ENCODE measurements at places on chromosomes 7 and 10. TPM values are rescaled to one million over a fixed set of nuclear protein-coding genes. Genes with fewer than 3 reads are reported as not detected.

GRCh38 chr10:13722747-13723653 lies 136.2 kb downstream of the PRPF18 start:
- DNase-seq = no peak

MOGAT3 gene
- not detected for total RNA-seq

- DNase-seq = peak; percentile 60
Observed at GRCh38 chr10:35607475-35608327, 2.6 kb downstream of the GJD4 start.

GRCh38 chr10:67549390-67549789 lies 146.6 kb downstream of the CTNNA3 start:
- DNase-seq = no peak

DNA sequence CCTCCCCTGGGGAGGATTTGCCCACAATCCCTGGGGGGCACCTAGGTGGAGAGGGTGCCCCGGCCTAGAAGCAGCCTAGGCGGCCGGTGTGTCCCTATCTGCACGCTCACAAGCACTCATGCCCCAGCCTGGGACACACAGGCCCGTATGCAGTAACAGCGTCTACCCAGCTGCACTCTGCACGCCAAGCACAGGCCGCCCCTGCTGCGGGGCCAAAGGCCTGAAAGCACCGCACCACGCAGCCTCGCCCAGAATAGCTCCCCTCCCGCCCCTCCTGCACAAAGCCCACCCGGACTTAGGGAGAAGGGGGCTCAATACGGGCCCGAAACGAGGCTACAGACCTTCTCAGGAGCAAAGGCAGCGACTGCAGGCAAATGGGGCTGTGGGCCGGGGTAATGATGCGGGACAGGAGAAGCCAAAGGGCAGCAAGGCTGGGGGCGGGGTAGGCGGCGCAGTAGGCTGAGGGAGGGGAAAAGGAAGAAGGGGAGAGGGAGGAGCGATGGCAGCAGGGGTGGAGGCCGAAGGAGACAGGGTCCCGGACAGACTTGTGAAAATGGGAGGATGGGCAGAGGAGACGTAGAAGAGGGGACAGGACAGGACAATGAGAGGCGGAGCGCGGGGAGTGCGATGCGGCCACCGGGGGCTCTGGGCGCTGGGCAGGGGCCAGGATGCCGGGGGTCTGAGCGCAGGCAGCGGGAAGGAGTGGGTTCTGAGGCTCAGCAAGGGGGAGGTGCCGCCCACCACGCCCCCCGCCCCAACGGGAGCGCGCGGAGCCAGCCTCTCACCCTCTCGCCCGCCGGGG lies 544 bp downstream of the GPRIN2 start:
- DNase-seq = no peak

PDE1C gene
- not detected for total RNA-seq

EPHA1 gene
- 0.09 TPM for total RNA-seq

DNA sequence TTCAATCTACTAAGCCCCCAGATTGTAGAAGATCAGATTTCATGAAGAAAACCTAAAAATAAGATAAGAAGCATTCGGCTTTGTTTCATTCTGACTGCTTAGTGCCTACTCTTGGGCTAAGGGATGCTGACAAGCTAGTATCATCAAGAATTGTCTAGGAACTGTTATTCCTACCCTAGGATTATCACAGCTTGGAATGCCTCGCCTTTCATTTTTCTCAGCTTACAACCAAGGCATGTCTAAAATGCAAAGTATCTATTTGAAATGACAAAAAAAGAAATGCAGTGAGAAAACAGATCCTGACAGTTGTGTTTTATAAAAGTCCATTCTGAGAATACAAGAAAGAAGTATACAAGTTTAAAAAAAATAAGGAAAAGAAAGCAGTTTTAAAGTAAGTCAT lies 441.0 kb downstream of the KCNMA1 start:
- DNase-seq = no peak

GRCh38 chr7:99576251-99576650 lies 17.8 kb downstream of the ZNF655 start:
- DNase-seq = no peak

DNA sequence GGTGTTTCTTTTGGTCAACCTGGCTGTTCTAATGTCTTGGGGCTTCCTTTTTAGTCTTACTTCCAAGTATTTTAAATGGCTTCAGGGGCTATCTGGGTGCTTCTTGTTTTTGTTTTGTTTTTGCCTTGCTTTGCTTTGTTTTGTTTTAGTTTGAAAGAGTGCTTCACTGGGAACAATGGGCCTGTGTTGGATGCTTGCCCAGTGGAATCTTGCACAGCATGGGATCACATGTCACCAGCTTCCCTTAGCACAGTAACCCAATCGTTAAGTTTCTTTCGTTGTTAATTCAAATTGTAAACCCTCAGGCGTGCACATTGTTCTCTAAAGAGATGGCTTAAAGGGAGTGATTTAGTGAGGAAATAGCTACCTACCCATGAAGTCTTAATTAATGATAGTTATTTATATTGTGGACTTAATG lies 8.9 kb downstream of the COL17A1 start:
- DNase-seq = no peak

NPFFR1 gene
- total RNA-seq = not detected

CFAP69 gene
- not detected for total RNA-seq
